ENCODE measurements at places on chromosomes 2 and 18. TPM values are rescaled to one million over a fixed set of nuclear protein-coding genes. Genes with fewer than 3 reads are reported as not detected.

Gene CCDC150
- total RNA-seq, result 0.89 TPM

Gene GAREM2
- total RNA-seq, result 1.4 TPM

Gene CCBE1
- total RNA-seq, result 3.6 TPM

Gene NT5C1B
- not detected for total RNA-seq

Gene FASTKD2
- total RNA-seq, result 36.1 TPM

Gene EMILIN1
- 25.8 TPM for total RNA-seq

Gene TMEM163
- 0.46 TPM for total RNA-seq

Gene SERPINB10
- total RNA-seq, result not detected

GRCh38 chr18:56987236-56987635 is 159.7 kb upstream of the BOD1L2 start:
- DNase-seq, result no peak

DNA sequence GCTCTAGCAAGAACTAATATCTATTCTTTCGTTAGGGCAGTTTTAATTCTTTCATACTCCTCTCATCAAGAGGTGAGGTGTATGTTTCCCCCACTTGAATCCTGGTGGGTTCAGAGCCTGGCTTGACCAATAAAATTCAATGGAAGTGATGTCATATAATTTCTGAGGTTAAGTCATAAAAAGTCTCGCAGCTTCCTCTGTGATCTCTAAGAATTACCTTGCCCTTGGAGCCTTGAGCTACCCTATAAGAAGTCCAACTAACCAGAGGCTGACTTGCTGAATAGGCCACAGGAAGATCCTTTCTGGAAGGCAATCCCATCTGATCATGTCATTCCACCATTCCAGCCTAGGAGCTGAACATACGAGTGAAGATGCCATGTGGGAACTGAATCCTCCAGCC is 26.1 kb upstream of the INO80D start:
- DNase-seq, result no peak

DNA sequence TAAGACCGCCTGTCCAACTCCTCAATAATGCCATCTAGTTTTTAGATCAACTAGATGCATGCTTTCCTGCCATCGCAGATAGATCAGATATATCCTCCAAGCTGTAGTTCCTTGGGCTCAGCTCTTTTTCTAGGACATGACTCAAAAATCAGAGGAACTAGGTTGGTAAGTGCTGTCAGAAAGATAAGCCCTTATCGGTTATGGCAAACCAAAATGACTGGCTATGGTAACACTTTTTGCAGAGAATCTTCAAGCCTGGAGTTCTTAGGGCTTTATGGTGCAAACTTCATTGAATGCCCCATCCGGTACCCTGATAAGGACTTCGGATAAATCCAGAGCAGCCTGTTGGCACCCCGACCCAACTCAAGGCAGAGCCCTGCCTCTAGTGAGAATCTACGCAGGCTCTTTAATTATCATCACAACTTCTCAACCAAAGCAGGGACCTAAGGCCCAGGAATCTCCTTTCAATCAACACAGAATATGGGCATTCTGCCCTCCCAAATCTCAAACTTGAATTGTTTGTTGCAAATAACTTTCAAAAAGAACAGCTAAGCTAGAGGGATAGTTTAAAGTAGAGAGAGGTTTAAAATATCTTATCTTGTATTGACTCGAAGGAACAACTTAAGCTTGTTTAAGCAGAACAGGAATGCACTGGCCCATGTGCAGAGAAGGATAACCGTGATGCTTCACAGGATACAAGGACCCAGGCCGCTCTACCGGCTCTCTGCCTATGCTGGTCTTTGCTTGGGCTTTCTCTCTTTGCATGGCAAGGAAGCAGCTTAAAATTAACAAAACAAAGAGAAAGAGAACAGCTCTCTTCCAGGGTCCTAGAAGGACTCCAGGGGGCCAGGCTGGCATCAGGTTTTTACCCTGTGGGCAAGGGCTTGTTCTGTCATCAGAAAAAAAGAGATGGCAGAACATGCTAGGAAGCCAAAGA is 3.4 kb upstream of the CYP1B1 start:
- DNase-seq, result no peak

GRCh38 chr2:22485486-22485885 is 899.5 kb upstream of the KLHL29 start:
- DNase-seq, result no peak

GRCh38 chr2:176066645-176067588 is 16.8 kb downstream of the EVX2 start:
- no peak for DNase-seq

GRCh38 chr2:37635504-37636380 is 35.7 kb downstream of the CDC42EP3 start:
- DNase-seq, result peak; percentile 60

DNA sequence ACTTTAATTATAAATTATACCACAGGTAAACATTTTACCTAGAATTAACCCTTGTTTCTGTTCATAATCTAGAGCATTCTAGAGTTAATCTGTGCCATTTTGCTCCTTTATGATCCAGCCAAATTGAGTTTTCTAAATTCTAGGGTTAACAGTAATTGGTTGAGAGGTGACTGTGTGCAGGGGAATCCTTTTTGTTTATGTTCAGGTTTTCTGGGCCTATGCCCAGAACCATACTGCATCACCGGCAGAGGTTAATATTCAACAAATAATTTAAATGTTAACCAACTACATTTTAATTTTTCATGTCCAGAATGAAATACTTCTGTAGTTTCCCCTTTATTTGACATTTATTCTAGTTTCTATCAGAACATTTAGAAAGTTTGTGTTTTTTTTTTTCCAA is 32.3 kb downstream of the CARF start:
- DNase-seq, result no peak

DNA sequence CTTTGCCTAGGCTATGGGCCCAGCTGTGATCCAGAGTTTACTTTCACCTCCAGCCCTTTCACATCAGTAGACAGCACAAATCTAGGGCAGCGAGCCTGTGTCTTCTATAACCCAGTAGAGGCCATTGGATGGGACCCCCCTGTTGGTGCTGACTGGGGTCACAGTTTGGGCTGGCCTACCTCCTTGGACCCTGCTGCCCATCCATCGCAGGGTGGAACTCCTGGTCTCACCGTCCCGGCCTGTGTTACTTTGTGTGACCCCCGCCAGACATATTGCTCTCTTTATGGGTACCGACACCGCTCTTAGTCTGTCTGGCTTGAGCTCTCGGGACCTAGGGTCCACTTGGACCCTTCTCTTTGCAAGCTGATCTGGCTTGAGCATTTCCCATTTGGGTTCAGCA is 157.4 kb downstream of the CTIF start:
- DNase-seq, result no peak

GRCh38 chr2:209937893-209938292 is 64.5 kb upstream of the RPE start:
- no peak for DNase-seq

DNA sequence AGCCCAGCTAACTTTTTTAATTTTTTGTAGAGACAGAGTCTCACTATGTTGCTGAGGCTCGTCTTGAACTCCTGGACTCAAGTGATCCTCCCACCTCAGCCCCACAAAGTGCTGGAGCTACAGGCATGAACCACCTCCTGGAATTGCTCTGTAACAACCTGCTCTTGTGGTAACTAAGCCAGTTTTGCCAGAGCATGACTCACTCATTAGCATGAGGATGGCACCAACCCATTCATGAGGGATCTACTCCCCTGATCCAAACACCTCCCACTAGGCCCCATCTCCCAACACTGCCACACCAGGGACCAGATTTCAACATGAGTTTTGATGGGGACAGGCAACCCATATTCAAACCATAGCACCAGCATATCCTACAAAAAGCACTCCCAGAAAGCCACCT is 348.9 kb upstream of the RAB12 start:
- no peak for DNase-seq

- no peak for DNase-seq
Observed at GRCh38 chr2:55330541-55331297, 61.7 kb upstream of the MTIF2 start.

DNA sequence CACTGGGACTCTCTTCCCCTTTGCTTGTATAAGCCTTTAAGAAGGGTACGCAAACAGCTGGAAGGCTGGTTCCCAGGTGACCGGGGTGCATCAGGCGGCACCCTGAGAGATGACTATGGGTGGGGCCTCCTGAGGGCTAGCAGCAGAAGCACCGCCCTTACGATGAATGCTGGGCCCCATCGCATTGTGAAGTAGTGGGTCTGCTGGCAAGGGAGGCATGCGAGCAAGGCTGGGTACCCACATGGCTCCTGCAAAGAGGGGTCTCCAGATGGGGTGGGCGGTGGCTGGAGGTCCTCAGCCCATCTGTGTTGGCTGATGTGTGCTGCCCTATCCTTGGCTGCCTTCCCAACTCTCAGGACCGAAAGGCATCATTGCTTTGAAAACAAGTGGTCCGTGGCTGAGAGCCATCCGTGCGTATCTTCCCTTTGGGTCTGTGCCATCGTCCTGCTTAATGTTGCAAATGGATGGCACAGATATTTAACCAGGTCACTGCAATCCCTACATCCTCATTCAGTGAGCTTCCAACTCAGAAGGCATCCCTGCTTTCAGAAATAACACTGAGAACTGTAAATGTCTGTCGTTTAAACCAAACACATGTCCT is 83.5 kb upstream of the GPC1 start:
- DNase-seq, result no peak

DNA sequence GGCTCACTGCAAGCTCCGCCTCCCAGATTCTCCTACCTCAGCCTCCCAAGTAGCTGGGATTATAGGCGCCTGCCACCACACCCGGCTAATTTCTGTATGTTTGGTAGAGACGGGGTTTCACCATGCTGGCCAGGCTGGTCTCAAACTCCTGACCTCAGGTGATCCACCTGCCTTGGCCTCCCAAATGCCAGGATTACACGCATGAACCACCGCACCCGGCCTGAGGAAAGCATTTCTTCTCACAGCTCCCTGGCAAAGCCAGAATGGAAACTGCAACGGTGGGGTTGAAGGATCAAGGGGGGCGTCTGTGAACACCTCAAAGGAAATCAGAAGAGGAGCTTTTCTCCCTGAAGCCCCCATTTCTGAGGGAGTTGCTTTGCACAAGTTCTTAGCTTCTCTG is 11.2 kb upstream of the TEX51 start:
- no peak for DNase-seq

DNA sequence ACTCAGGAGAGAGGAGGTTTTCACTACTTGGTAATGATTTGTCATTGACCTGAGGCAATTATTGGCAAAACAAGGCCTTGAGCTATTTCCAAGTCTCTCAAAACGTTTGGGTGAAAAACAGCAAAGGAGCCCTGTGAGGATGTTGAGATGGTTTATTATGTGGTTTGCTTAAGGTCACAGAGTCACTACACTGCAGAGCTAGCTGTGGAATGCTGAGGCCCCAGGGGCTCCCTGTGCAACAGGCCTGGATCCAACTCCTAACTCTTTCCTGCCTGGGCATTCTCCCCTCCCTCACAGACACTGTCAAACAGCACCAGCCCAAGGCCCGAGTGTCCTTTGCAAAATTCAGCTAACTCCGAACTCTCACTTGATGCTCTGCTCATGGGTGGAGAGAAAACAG is 754.6 kb upstream of the SOX11 start:
- no peak for DNase-seq

GRCh38 chr18:75256376-75256775 is 45.8 kb downstream of the TSHZ1 start:
- no peak for DNase-seq
